ENCODE measurements at places on chromosomes 16 and 17.

GRCh38 chr16:65453646-65454045 lies 331.8 kb upstream of the CDH11 start:
- DNase-seq, result no peak

DNA sequence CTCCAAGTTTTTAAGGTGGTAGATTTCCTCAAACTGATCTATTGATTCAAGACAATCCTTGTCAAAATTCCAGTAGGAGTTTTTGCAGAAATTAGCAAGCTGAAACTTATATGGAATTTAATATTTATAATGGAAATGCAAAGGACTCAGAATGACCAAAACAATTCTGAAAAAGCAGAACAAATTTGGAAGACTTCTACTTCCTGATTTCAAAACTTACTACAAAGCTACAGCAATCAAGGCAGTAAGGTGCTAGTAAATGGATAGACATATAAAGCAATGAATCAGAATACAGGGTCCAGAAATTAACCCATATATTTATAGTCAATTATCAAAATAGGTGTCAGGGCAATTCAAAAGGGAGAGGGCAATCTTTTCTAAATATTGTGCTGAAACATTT lies 11.8 kb upstream of the IL21R start:
- DNase-seq, result no peak

DNA sequence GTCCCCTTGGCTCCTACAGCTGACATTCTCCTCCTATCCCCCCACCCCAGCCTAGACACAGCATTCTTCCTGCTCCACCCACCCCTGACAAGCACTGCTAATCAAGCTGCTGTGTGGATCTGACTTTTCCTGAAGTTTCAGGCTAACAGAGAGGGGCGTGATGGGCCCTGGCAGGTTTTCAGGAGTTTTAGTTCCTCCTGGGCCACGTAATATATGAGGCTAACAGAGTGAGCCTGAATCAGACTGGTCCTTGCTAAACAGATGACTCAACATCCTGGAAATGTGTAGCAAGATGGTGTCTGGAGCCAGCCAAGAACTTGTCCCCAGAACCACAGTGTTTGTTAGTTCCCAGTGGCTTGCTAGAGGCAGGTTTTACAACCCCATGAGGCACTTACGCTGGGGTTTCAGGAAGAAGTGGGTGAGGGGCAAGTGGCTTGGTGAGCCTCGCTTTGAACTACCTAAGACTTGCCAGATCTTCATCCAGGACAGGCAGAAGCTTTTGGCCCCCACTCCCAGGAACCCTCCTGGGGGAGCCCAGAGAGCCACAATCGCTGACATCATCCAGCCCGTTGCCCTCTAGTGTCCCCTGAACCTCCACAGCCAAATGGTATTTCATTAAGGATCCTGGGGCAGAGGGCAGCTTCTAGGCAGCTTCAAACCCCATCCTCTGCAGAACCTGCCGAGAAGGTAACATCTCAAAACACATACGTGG lies 15.9 kb downstream of the TMEM92 start:
- DNase-seq, result no peak

- DNase-seq, result no peak
Measured at GRCh38 chr17:80853076-80853475, 138.6 kb upstream of the CHMP6 start.

GRCh38 chr16:55437625-55438024 lies 41.4 kb upstream of the MMP2 start:
- no peak for DNase-seq

DNA sequence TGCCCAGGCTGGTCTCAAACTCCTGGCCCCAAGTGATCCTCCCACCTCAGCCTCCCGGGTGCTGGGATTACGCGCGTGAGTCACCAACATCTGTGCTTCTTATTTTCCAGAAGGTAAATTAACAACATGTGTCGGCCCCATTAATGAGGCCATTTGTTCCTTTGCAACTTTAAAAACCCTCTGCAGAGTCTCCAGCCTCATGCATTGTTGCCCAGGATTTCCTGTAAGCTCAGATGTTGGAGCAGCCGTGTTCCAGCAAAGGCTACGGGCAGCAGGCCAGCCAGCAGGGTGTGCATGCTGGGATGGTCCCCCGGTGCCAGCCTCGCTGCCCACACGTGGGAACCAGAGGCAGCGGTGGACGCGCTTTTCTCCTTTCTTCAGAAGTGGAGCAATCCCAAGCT lies 19.1 kb upstream of the HEXD start:
- no peak for DNase-seq

Data from activated CD4-positive, alpha-beta T cell treated with anti-CD3 and anti-CD28 coated beads, Interleukin-2, amount 50 U/mL, for 4 hours (primary cell).